ENCODE measurements at places on chromosomes 2 and 18.

- DNase-seq = no peak
Observed at GRCh38 chr2:106160786-106161261, 33.3 kb downstream of the UXS1 start.

GRCh38 chr2:187718092-187718491 lies 163.9 kb upstream of the TFPI start:
- no peak for DNase-seq

- DNase-seq = no peak
Observed at GRCh38 chr2:65320946-65321345, 93.3 kb downstream of the ACTR2 start.

- DNase-seq = no peak
Observed at GRCh38 chr18:10455726-10456453, 1.5 kb downstream of the APCDD1 start.

GRCh38 chr18:62404881-62405280 lies 79.8 kb downstream of the TNFRSF11A start:
- DNase-seq = no peak

DNA sequence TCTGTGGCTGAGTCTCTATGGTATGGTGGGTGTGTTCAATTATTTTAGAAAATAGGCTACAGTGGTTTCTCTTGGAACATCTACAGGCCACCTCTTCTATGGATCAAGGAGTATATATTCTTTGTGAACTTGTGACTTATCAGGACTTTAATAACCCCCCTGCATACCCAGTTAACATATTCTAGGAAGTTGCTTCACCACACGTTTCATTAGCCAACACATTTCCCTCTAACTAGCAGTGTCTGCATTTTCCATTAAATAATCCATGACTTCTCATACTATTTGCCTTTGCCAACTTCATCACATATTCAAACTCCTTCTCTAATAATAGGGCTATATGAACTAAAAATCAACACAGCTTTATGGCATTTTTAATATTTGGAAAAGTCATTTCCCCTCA lies 187.6 kb upstream of the ARL4C start:
- DNase-seq = no peak

- no peak for DNase-seq
Observed at GRCh38 chr2:31318361-31319336, 84.7 kb downstream of the EHD3 start.

DNA sequence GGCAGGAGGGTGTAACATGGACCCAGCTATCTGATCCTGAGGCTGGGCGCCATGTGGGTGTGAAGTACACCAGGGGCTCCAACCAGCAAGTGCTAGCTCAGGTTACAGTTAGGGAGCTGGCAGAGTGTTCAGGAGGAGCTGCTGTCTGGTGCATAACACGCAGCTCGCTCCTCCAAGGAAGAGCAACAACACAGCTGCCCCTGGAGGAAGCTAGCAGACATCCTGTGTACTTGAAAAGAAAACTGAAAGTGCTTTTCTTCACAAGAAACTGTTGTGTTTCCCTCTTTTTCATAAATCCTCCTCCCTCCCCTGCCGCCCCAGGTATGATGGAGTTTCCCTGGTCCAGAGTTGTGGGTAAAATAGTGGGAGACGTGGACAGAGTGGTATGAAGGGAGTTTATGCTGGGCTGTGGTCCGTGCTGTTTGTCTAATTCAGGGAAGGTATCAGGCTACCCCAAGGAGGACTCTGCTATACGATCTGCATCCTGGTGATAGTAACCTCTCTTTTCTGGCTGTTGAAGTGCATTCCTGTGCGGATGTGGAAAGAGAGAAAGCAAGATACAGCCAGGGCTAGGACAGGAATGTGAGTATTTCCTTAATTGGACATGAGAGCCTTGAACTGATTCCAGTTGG lies 6.1 kb upstream of the LBH start:
- no peak for DNase-seq

DNA sequence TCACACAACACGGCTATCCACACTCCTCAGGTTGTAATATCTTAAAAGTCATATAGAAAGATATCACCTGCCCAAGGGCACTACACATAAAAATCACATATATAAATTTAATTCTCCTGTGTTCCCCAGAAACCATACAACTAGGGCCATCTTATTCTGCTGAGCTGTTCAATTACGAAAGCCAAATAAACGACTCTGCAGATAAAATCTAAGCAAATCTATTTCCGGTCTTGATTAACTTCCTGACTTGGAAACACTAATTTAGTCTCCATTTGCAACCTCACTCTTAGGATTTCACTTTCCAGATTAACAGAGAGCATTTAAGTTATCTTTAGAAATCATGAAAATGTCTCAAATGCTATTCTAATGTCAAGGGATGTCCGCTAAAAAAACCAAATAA lies 23.9 kb upstream of the STK17B start:
- no peak for DNase-seq

DNA sequence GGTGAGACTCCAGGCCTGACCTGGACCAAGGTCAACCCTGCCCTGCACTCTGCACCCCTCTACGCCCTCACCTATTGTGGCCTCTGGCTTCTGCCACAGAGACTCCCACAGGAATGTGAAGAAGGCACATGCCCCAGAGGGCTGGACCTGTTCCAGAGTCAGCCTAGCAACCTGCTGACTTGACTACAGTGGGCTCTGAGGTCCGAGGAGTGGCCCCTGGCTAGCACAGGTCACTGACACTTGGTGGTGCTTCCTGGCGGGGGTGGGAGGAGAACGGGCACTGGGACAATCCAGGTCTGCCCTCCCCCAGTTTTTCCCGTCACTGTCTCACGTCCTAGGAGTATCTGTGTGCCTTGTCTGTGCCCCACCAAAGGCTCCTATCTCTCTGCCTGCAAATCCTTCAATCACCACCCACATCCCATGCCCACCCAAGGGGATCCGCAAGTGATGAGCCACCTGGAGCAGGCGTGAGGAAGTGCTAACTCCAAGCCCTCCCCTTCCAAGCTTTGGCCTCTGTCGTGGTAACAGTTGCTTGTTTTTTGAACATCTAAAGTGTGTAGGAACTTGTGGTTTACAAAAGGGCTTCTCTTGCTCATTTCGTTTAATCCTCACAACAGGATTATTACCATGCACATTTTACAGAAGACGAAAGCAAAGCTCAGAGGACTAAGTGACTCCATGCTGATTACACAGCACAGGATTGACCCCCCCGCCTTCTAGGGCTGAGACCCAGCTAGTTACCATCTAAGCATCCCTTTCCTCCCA lies 86.2 kb downstream of the MCFD2 start:
- DNase-seq = no peak

- no peak for DNase-seq
Observed at GRCh38 chr2:151483546-151483945, 73.8 kb downstream of the RIF1 start.

- DNase-seq = no peak
Observed at GRCh38 chr2:74104839-74105238, 42.9 kb downstream of the BOLA3 start.

GRCh38 chr18:21100678-21101077 lies 10.9 kb downstream of the ROCK1 start:
- DNase-seq = no peak

DNA sequence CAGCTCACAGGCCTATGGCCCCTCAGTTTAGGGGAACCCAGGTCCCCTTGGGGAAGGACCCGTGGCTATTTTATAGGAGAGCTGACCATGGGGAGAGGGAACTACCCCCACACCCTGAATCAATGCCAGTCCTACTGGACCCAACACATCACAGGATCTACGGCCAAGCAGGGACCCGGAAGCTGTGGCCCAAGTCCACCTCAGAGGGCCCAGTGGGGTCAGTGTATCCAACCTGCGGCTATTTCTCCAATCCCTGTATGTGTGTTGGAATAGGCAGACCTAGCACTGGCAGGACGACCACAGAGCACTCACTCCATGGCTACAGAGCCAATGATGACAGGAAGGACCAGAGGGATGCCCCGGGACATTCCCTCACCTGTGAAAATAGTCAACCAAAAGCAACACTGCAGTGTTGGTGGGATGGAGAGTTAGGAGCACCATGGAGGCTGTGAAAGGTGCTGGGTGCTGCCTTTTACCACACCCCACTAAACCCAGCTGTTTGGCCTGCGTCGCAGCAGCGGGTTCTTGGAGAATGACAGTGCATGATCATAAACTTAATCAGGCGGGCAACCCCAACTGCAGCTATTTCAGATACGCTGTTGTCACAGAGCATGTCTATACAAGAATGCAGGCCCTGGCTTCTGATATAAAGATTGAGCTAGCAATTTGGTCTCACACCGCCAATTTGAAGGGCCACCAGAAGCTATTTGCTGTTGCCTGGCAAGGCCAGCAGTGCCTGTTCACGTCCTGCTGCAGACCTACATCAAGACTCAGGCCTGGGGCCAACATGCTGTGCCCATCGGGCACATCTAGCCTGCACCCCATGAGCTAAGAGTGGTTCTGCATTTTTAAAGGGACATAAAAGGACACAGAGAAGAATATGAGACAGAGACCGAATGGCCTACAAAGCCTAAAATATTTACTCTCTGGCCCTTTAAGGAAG lies 110.4 kb downstream of the EIPR1 start:
- DNase-seq = no peak

GRCh38 chr18:79058007-79058406 lies 11.2 kb upstream of the ATP9B start:
- no peak for DNase-seq
